Activated naive CD4-positive, alpha-beta T cell treated with anti-CD3 and anti-CD28 coated beads, Interleukin-2, amount 50 U/mL, for 72 hours (primary cell): ENCODE measurements at places on chromosomes 2 and 18.
A peak's percentile ranks its signal among the peaks of the same experiment; 100 is the strongest.

GRCh38 chr18:45505497-45506206 is 109.6 kb upstream of the SLC14A2 start:
- no peak for DNase-seq

DNA sequence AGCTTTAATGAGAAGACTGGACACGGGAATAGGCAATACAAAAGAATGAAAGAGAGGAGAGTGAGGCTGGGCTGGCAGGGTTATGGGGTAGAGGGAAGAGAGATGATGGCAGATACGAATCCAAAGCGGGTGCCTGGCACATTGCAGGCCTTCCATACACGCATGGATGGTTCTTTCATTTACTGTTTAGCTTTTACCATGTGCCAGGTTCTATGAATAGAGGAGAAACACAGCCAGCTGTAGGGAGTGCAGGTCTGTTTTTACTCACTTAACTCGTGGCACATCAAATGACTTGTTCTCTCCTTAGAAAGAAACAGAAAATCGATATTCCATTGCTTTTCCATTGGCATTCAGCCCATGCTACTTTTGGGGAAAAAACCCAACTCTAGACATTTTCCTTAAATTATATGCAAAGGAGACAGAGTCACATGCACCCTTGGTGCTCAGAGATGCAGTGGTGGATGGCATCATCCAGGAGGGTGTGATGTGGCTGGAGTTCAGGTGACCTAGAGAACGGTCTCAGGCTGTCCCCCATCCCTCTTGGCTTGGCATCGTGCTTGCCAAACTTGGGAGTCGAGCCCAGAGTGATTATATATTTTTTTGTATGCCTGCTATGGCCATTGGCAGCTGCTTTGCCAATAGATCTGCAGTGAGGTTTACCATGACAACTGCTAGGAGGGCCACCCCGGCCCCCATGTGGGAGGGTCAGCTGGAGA is 6.2 kb downstream of the LTBP1 start:
- DNase-seq: no peak

DNA sequence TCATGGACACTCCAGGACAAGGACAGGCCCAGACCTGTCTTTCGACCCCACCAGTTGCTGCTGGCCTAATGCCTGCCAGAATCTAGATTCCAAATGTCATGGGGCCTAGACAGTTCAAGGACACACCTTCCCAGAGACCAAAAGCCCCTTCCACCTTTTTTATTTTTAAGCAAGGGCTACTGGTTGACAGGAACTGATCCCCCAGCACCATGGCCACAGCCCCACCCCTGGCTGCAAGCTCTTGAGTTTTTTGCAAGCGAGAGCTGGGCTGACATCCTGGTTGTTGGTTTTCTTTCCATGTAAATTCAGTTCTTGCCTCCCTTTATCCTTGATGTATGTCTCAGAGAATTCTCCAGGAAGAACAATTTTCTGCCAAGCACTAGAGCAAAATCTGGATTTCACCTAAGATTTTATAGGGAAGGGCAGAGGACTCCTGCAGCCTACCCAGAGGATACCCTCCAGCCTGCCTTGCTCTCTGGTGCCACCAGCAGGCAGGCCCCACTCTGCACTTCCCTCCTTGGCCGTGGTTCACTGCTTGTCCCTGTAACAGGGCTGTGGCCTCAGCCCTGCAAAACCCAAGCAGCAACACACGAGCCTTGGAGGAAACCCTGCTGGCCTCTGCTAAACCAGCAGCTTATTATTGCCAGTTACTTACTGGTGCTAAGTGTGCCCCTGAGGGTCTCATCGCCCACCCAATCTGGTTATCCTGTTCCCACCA is 97.7 kb downstream of the TWIST2 start:
- DNase-seq: no peak

- DNase-seq: no peak
Observed at GRCh38 chr2:12787891-12788801, 71.4 kb downstream of the TRIB2 start.

DNA sequence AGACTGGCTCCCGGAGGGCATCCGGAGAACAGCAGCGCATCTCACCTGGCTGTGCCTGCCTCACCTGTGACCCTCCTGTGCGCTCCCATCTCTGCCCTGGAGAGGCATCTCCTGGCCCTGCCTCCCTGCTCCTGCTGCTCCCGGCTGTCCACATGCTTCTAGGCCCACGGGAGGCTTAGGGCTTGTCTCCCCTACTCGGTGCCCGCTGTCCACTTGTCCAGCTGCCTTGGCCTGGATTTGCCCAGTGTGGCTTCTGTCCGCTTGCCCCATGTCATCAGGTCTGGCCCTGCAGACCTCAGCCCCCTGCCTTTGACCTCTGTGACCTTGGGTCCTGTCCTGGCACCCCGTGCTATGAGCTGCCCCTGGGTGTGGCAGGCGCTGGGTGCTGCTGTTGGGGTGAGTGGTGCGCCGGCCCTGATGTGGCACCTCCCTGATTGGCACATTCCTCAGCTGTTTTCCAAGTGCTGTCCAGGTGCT is 4.5 kb downstream of the BOK start:
- no peak for DNase-seq

GRCh38 chr2:44392338-44392943 is 30.7 kb downstream of the CAMKMT start:
- DNase-seq: peak; percentile 60

GRCh38 chr2:219444566-219445091 is 10.0 kb downstream of the SPEG start:
- no peak for DNase-seq

- no peak for DNase-seq
Observed at GRCh38 chr2:99928470-99929053, 213.8 kb downstream of the AFF3 start.

- DNase-seq: no peak
Observed at GRCh38 chr2:157473581-157473980, 29.7 kb upstream of the CYTIP start.

DNA sequence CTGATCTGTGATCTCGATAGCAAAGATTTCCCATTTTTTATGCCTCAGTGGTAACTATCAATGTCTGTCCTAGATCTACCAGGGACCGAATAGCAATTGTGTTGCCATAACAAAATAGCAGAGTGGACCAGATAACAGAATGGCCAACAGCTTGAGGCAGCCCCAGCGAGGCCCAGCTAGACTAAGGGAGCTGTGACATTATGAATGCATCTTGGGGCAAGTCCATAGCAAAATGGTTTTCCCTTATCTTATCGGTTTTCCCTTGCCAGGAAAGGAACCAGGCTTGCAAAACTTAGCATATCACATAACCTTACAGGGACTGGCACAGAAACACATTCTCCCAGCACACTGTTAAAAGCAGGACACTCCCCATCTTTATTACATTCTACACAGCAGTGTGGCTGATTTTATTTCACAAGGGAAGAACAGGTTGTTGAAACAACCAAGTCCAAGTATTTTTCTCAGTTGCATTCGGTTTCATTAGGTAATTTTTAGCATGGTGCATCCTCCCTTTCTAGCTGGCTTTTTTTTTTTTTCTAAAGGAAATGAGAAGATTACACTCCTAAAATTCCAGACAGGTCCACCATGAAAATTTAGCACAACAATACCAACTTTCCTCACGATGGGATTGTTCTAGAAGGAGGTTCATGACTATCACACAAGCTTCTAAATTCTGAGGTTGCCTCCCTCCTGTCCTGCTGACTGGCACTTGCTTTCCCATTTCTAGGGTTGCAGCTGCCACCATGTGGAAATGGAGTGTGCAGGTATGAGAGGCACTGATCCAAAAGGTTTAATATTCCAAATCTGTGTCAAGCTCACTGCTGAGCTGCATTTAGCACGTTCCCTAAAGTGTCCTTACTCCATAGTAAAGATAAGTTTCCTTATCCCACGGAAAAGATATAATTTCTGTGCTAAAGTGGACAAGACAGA is 97.0 kb upstream of the SLC35G4 start:
- no peak for DNase-seq

- no peak for DNase-seq
Observed at GRCh38 chr2:72415241-72415661, 267.6 kb upstream of the CYP26B1 start.
